ENCODE measurements at places on chromosomes 12 and 14.

- DNase-seq: no peak
These were observed 988.9 kb upstream of the FLRT2 start for GRCh38 chr14:84541018-84541417.

DNA sequence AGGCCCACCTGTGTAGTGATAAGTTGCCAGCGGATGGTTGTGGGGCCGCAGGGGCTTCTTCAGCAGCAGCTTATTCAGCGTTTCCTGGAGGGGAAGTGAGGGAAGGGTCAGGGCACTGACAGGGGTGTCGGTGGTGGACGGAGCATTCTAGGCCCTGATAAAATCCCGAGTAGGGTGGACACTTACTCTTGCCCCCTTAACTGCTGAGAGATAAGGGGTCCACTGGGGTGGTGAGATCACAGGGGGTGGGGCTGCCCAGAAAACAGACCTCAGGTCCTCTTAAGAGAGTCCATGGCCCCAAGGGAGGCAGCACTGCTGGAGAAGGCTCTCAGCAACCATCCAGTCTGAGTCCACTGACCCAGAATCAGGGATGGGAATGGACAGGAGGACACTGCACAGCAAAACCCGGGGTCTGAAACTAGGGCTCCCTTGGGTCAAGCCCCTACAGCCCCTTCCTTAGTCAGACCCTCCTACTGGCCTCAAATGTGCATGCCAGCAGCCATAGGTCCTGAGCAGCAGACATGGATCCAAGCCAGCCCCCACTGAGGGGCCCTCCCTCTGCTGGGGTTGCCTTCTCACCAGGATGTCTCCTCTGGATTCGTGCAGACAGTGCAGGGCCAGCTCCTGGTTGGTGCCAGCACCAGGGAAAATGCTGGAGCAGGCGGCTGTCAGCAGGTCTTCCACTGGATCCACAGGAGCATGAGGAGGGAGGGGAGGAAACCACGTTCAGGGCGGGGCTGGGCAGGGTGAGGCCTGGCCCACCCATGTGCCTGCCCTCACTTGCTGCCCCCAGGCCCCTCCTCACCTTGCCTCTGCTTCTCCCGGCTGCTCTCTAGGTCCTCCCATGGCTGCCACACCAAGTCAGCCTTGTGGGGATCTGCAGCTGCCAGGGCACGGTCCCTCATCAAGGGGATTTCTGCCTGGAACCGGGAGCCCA lies 12.1 kb upstream of the PNMA1 start:
- no peak for DNase-seq

DNA sequence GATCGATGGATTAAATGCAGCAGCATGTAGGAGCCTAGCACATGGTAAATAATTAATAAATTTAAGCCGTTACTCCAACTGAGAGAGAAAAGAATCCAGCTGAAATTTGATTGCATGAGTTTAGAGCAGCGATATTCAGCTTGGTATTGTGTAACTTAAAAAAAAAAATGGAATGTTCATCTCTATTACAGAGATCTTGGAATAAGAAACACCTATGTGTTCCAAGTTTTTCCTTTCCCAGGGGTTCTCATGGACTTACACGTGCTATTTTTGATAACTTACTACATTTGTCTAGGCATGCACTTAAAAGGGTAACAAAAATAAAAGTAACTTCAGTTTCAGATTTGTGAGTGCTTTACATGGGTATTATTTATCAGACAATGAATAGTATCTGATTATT lies 122.8 kb downstream of the RASSF9 start:
- no peak for DNase-seq

- DNase-seq: no peak
These were observed 75.2 kb upstream of the RPH3A start for GRCh38 chr12:112716099-112717093.

DNA sequence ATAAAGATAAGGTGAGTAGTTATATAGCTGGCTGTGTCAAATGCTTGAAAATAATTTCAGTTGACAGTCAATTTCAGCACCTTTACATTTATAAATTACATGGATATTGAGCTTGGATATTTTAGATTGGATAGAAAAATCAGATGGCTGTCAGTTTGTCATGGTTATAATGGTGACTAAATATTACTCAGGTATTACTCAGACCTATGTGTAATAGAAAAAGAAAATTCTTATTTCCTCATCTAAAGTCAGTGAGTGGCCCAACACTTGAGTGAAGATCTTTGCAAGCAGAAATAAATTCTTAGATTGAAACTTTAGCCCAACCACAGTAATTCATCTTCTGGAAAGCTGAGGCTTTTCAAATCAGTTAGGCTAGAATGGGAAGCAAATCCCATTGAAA lies 354.4 kb downstream of the NAV3 start:
- DNase-seq: no peak

DNA sequence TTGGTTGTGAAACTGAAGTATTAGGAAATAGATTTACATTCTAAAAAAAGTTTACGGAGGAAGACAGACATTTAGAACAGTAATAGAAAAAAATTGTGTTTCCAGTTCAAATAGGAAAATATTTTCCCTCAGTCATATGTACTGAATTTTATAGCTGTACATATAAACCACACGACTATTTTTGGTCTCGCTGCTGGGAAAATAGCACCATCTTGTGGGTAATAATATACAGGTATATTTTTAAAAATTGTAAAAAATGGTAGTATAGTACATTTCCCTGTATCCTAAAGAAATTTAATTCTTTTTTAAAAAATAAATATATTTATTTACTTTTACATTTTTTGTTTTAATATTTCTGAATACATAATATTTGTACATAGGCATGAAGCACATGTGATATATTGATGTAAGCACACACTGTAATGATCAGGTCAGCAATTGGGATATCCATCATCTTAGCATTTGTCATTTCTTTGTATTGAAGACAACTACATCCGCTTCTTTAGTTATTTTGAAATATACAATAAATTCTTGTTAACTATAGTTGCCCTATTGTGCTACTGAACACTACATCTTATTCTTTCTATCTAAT lies 168.6 kb downstream of the ALX1 start:
- DNase-seq: no peak

DNA sequence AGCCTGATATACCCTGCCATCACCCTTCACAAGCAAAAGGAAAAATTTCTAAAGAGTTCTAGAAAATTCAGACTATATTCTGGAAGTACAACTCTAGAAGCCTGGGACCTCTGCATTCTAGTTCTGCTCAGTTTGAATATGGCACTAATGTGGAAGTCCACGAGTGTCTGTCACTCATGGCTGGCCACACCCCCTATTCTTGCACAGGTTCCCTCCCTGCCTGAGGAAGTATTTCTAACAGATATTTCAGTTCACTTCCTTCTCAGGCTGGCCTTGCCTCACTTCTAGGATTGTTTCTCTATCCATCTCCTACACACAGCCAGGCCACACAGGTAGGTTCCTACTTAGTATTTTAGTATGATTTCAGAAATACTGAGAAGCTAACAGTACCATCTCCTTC lies 67.4 kb downstream of the PHLDA1 start:
- no peak for DNase-seq

GRCh38 chr12:13154027-13154538 lies 42.4 kb upstream of the EMP1 start:
- DNase-seq: no peak
